HuH-7 (cell line): ENCODE measurements at places on chromosomes 3 and 15.

DNA sequence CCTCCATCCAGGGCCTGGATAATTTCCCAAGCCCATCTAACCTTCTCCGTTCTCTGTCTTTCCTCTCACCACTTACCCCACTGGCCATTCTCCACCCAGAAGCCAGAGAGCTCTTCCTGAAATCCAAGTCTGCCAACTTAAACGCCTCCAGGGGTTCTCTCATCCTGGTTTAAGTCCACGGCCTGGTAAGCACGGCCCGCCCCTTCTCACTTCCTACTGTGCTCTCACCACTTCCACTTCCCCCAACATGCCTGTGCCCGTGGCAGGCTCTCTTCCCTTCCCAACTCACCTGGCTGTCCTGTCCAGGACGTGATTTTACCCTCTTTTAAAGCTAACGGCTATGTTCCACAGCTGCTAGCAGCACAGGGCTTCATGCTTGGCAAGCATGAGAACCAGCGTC, 1.7 kb upstream of the CX3CR1 start:
- no peak for DNase-seq

- DNase-seq: no peak
Observed at GRCh38 chr3:114550165-114550564, 256.3 kb downstream of the TIGIT start.

GRCh38 chr3:122088531-122088930, 33.4 kb downstream of the CD86 start:
- DNase-seq: no peak

DNA sequence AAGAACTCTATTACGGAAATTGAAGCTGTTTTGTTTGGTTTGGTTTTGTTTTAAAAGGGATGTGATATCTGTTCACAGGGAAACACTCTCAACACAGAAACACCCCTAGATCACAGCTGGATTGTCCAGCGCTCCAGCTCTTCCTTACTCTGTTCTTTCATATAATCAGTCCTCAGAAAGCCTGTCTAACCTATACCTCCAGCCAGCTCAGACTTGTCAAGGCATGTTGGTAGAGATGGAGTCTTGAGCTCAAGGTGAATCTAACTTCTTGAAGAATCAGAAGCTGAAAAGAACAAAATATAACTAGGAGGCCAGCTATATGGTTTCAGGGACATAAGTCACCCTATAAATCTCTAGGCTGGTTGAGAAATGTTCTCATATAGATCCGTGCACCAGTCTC, 110.2 kb upstream of the EPHA3 start:
- no peak for DNase-seq

DNA sequence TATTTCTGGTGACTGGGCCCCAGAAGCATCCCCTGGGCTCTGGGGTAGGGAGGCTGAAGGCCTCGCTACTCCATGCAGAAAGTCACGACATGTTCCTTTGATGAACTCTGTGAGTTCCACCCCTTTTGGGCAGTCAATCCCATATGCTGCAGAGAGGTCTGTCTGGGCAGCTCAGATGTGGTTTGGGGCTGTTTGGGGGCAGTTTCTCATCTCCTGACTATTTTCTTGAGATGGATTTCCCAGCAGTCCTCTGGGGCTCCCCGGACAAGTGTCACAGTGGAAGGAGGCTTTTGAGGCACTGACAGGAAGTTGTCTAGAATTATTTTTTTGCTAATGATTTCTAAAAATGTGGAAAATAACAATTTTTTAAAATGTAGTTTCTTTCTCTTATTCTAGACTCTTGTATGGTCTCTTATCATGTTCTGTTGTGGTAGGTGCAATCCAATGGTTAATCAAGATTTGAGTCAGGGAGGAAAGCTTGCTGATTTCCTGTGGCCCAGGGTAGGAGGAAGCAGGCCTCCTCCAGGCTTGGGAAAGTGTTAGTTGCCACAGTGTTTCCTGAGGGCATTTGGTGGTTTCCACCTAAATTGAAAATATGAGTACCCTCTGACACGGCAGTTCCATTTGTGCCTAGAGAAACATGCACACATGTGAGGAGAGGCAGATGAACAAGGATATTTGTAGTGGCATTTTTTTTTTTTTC, 19.9 kb upstream of the TATDN2 start:
- no peak for DNase-seq

DNA sequence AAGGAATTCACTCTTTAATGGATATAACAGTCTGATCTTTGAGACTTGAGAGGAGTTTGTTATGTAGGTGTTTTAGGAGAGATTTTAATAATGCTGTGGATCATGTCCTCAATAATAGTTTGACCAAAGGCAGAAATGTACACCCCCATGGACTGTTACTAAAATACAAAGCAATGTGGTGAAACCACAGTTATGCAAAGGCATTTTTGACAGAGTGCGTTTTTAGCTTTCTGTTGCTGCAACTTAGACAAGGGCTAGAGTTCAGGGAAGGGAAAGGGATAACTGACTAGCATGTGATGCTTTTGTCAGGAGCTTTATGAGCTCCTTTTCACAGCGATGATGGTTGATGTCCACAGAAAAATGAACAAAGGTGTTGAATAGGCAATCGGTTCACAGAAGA, 3.6 kb upstream of the STARD5 start:
- no peak for DNase-seq

DNA sequence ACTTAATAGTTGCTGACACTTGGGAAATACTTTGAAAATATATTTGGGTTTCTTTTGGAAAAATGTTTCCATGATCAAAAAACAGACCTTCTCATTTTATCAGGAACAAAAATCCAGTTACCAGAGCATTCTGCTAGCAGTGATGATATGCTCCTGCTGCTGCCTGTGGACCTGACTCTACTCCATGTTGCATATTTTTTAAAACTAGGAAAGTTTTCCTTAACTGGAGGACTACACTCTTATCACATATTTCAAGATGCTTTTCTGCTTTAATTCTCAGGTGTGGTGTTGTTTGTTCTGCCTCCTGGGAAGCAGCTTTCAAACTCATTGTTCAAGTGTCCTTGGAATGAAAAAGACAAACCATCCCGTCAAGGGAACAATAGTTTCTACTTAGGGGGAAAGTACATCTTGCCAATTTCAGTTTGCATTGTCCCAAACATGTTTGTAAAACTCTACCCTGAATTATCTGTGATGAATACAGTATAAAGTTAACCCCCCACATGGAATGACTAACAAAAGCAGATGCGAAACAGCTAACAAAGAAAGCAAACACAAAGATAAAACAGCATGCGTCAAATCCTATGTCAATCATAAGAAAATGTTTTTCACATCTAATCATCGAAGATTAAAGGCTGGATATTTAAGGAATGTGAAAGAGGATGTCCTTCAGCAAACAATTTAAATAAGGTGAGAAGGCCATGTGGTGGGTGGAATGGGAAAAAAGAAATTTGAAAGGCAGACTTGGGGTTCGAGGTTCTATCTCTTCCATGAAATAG, 40.1 kb upstream of the PSMD6 start:
- DNase-seq: no peak

- DNase-seq: no peak
Observed at GRCh38 chr3:105246536-105246935, 120.2 kb upstream of the ALCAM start.

- no peak for DNase-seq
Observed at GRCh38 chr3:154250291-154250690, 74.0 kb downstream of the DHX36 start.

- no peak for DNase-seq
Observed at GRCh38 chr3:150062492-150062891, 91.8 kb upstream of the PFN2 start.

- DNase-seq: no peak
Observed at GRCh38 chr3:143014921-143015320, 13.6 kb downstream of the U2SURP start.

- DNase-seq: no peak
Observed at GRCh38 chr3:161406594-161407555, 35.6 kb upstream of the SPTSSB start.

GRCh38 chr3:43196721-43197120, 89.6 kb upstream of the SNRK start:
- DNase-seq: no peak

- DNase-seq: no peak
Observed at GRCh38 chr15:57562196-57562769, 29.4 kb upstream of the MYZAP start.

DNA sequence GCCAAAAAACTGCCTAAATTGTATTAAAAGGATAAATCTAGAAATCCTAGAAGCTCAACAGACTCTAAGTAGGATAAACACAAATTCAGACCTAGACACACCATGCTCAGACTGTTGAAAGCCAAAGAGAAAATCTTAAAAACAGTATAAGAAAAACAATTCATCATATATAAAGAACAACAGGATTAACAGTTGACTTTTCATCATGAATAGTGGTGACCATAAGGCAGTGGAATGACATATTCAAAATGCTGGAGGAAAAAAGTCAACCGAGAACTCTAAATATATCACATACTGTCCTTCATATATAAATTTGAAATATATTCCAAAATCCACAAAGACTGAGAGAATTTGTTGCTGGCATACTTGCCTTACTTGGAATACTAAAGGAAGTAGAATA, 77.3 kb downstream of the CEP152 start:
- DNase-seq: no peak

- DNase-seq: no peak
Observed at GRCh38 chr15:89393056-89393455, 58.4 kb upstream of the POLG start.

GRCh38 chr3:195160257-195160898, 110.6 kb downstream of the XXYLT1 start:
- DNase-seq: peak; percentile 59
